Amniotic epithelial cell (primary cell): ENCODE measurements at places on chromosomes 11 and 22.
A peak's percentile ranks its signal among the peaks of the same experiment; 100 is the strongest.

GRCh38 chr11:132734217-132734616 lies 798.1 kb downstream of the OPCML start:
- DNase-seq, result peak; percentile 4

DNA sequence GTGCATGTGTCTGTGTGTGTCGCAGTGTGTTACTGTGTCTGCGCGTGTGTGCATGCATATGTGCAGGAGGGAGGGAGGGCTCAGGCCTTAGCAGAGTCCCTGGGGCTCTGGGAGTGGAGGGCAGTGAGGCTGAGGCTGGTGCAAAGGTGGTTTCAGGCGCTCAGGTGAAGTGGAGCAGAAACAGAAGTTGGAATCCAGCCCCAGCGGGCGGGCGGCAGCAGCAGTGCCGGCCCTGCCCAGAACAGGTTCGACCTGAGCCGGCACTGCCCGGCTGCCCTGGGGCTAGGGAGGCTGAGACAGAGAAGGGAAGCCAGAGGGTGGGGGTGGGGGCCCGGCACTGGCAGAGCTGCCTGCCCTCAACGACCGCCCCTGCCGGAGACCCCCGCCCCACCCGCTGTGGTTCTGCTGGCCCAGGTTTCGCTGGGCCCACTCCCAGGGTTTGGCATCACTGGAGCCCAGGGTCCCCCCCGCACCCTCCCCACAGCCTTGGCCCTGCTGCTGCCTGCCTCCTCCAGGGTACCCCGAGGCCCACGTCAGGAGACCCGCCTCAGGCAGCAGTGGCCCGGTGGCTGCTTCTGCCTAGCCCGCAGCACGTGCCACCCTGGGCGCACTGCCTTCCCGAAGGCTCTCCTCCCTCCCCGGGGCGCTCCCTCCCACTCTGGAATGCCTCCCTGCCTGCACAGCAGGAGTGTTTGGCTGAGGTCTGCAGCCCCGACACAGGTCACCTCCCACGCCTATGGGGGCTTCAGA lies 13.3 kb downstream of the ASCL2 start:
- DNase-seq, result no peak

DNA sequence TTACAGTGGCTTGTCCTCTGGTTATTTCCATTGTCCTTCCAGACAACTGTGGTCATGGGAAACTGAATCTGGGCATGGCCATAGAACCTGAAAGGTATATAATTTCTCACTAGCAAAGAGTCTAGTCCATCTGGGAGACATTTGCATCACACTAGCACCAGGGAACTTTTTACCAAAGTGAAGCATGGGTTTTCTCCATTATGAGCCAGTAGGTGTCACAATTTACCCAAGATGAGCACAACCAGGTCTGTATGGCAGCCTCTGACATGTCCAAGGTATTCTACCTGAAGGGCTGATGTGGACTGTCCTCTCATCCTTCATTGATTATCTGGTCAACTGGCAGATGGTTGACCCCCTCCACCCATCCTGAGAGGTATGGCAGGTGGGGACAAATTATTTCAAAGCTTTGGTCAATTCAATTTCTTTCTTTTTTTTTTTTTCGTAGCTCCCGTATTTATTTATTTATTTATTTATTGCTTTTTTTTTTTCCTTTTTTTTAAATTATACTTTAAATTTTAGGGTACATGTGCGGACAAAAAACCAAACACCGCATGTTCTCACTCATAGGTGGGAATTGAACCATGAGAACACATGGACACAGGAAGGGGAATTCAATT lies 425.9 kb downstream of the TMEM135 start:
- no peak for DNase-seq

GRCh38 chr11:35234460-35235156 lies 95.6 kb downstream of the CD44 start:
- DNase-seq, result no peak

DNA sequence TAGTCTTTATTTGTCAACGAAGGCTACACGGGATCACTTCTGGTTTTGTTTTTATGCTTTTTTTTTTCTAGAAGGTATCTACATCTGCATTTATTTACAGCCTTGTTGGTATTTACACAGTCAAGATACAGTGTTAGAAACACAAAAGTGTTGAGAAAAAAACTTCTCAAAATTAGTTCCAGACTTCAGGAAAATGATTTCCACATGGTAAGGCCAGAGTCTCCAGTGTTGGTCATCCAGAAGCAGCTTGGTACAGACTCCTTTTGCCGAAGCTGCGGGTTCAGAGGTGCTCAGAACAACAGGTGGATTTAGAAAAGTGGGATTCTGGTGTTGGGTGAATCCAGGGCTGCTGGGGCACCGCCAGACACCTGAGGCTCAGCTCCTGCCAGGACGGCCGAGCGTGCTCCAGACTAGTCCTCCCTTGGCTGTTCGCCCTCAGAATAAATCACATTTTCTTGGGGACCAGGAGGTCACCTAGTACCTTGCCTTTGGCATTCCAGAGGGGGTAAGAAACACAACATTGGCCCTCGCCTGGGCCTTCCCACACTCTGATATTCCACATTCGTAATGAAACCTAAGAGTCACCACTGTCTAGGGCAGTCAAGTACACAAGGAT lies 78.7 kb upstream of the NARS2 start:
- DNase-seq, result no peak

DNA sequence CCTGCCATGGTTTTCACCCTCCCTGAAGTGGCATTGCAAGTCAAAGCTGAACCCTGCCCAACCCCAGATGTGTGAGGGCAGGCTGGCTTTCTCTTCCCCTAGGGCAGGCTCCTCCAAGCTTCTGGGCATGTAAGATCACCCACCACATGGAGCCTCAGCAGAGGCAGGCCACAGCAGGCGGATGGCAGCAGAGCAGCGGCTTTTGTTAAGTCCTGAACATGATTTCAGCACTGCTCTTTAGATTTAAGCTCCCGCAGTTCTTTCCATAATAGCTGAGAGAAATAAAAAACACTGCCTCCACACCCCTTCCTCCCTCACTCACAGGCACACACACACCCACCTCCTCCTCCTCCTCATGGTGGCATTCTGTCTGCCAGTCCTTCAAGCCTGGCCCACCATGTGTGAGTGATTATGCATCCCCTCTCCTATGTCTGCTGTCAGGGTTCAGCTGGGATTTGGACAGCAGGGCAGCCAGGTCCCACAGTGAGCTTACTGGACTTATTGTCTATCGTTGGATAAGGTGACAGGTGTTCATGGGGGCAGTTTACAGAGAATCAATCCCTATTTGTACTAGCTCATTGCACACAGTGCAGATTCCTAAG lies 5.0 kb upstream of the NTM start:
- DNase-seq, result no peak

DNA sequence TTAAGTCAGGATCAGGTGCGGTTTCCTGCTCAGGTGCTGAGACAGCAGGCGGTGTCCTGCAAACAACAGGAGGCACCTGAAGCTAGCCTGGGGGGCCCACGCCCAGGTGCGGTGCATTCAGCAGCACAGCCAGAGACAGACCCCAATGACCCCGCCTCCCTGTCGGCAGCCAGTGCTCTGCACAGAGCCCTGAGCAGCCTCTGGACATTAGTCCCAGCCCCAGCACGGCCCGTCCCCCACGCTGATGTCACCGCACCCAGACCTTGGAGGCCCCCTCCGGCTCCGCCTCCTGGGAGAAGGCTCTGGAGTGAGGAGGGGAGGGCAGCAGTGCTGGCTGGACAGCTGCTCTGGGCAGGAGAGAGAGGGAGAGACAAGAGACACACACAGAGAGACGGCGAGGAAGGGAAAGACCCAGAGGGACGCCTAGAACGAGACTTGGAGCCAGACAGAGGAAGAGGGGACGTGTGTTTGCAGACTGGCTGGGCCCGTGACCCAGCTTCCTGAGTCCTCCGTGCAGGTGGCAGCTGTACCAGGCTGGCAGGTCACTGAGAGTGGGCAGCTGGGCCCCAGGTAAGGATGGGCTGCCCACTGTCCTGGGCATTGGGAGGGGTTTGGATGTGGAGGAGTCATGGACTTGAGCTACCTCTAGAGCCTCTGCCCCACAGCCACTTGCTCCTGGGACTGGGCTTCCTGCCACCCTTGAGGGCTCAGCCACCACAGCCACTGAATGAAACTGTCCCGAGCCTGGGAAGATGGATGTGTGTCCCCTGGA lies at the start of gene MYO7A:
MYO7A (plus strand) TSS at position 327 of the 772 bp plus-strand sequence. CDS start 2,389 bp downstream, outside the sequence.
- peak; percentile 46 for DNase-seq

GRCh38 chr11:90134478-90135003 lies at the start of gene NAALAD2:
TSS of gene NAALAD2 (plus strand) at chr11:90134663. CDS start at chr11:90134759, 96 bp downstream.
- DNase-seq, result peak; percentile 50

DNA sequence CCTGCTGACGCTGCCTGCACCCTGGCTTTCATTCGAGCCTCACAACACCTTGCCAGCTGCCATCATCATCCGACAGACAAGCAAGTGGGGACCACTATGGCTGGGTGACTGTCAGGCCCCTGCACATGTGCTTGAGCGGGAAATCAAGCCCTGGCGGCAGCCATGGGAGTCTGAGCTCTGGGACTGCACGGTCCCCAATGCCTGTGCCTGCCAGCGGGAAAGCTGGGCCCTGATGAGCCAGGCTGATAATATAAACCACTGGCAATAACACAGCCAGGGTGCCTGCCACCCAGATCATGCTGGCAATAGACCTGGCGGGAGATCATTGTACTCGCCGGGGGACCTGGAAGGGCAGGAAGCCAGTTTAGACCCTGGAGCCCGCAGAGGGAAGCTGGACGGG lies 2.5 kb downstream of the FGF3 start:
- no peak for DNase-seq

GRCh38 chr22:35409783-35410662 lies 10.1 kb downstream of the MCM5 start:
- no peak for DNase-seq

- DNase-seq, result no peak
Observed at GRCh38 chr11:60170566-60170965, 12.3 kb downstream of the MS4A6A start.

- DNase-seq, result peak; percentile 59
Observed at GRCh38 chr11:43930868-43931716, 11.3 kb upstream of the C11orf96 start.

DNA sequence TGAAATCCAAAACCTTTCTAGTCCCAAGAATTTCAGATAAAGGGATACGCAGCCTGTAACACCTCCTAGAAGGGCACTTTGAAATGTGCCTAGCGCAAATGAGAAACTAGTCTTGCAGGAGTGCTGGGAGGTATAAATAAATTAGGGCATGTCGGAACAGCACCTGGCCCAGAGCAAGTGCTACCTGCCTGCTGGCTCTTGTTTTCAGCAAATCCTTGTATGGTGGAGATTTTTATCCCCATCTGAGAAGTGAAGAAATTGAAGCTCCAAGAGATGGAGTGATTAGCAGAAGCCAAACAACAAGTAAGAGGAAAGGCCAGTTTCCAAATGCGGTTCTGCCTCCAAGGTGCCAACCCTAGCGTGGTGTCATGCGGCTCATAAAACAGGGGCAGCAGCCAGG lies 36.7 kb upstream of the TFIP11 start:
- DNase-seq, result no peak

DNA sequence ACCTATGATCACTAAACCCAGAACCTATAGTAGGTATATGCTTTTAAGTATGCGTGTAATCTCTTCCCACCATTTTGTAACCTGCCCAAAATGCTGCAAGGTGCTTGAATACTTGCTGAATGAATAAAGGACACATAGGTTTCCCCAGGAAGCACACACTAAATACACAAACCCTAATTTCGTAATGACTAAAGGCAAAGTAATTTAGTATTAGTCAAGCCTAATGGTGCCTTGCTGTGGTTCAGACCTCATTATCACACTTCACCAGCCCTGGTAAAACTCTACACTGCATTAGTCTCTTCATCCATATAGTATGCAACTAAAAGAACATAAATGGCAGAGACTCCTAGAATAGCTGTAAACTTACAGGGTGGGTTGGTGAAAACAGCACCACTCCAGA lies 289.0 kb upstream of the PITPNB start:
- peak; percentile 47 for DNase-seq

GRCh38 chr11:83819931-83820549 lies 533.9 kb upstream of the CCDC90B start:
- DNase-seq, result peak; percentile 66

- no peak for DNase-seq
Observed at GRCh38 chr11:74154620-74155281, 16.1 kb downstream of the C2CD3 start.

DNA sequence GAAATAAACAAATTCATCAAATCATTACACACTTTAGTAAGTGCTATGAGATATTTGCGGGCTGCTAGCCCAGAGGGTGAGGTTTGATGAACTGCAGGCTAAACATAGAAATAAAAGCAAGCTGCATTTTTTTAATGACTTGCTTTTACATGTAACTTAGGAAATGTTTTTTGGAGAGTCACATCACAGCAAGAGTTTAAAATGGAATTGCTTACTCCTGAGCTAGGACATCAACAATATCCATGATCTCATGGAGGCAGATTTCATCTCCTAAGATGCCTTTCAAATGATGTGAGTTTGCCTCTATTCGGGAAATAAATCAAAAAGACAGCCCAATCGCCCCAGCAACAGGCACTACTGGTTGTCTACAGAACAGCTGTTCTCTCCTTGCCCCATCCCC lies 73.4 kb upstream of the CD44 start:
- peak; percentile 52 for DNase-seq

GRCh38 chr11:122375687-122376399 lies 259.8 kb upstream of the BLID start:
- DNase-seq, result peak; percentile 71

DNA sequence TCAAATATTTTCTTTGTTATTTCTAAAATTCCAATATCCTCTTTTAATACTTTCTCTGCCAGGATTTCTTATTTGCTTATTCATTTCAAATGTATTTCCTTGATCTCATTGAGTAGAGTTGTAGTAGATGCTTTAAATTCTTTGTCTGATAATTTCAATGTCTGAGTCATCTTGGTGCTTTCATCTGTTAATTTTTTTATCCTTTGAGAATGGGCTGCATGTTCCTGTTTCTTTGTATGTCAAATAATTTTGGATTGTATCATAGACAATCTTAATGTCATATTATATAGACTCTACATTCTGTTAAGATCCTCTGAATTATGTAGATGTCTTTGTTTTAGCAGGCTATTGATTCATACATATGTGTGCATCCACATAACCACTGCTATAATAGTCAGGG lies 57.5 kb downstream of the MYEOV start:
- peak; percentile 68 for DNase-seq

GRCh38 chr11:72326151-72326848 lies 82.3 kb upstream of the PHOX2A start:
- DNase-seq, result peak; percentile 74

- peak; percentile 22 for DNase-seq
Observed at GRCh38 chr11:126989942-126990715, 10.4 kb downstream of the KIRREL3 start.

GRCh38 chr22:27868732-27869282 lies 50.2 kb downstream of the PITPNB start:
- DNase-seq, result no peak
